ENCODE measurements at places on chromosomes 13 and 19.

DNA sequence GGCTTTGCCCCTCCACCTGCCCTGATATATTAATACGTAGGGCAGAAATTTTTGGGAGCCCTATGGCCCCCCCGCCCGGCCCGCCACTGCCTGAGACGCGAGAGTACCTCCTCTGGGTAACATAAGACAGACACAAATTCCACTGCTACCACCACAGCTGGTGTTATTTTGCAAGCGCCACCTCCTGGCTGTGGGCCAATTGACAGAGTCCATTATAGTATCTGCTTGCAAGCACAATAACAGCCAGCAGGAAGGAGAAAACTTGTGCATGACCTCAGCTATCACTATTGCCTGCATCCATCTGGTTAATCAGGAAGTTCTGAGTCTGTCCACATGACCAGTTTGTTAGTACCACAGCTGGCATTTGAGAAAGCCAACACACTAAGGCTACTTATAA is 25.3 kb upstream of the OR10H2 start:
- peak; percentile 1 for DNase-seq

DNA sequence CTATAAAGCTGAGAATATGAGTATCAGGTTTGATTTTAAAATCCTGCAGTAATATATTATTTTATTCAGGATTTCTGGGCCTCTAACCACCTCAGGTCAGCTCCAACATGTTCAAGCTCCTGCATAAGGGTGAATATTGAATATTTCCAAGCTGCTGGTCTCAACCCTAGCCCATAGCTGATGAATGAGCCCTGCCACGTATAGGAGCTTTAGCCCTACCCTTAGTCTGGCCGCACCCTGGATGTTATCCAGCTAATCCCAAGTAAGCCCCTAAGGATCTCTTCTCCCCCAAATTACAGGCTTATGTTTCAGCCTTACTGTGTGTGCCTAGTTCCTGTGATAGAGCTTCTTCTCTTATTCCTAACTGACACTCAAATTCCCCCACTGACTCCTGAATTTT is 240.6 kb downstream of the KCTD12 start:
- no peak for DNase-seq

DNA sequence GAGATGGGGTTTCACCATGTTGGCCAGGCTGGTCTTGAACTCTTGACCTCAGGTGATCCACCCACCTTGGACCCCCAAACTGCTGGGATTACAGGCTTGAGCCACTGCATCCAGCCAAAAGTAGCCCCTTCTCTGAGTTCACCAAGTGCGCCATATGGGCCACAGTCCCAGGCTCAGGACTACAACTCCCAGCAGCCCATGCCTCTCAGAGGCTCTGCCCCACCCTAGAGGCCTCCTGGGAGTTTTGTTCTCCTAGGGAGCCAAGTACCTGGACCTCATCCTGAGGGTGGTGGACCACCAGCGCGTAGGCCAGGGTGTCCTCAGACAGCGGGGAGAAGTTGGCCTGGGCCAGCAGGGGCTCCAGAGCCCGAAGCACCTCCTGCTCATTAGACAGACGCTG is 18.8 kb downstream of the TMEM143 start:
- DNase-seq: no peak

- peak; percentile 48 for DNase-seq
These were observed 5.6 kb downstream of the APC2 start for GRCh38 chr19:1455336-1456120.

DNA sequence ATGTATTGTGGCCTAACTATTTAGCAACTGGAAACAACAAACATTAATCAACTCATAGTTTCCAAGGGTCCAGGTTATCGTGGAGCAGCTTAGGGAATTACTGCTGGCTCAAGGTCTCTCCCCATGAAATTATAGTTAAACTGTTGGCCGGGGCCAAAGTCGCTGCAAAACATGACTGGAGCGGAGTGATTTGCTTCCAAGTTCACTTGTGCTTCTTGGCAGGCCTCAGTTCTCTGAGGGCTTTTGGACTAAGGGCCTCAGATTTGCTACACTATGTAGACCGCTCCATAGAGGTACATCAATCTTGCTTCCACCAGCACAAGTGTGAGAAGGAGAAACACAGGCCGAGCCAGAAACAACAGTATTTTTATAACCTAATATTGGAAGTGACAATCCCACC is 9.4 kb upstream of the KBTBD7 start:
- DNase-seq: no peak

GRCh38 chr13:45751885-45752284 is 49.8 kb downstream of the CBY2 start:
- DNase-seq: no peak

DNA sequence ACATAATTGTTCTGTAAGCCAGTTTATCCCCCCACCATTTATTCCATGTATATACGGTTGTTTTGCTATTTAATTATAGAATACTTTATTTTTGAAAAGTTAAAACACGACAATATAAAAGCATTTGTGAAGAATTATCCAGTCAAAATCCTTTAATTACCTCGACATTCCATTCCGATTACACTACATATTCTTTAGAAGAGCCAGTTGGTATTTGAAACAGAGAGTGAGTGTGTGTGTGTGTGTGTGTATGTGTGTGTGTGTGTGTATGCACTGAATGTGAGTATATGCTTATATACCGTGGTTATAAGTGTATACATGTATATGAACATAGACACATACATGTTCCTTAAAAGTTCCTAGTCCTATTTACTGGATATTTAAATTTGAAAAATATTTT is 87.8 kb upstream of the KLF5 start:
- no peak for DNase-seq

DNA sequence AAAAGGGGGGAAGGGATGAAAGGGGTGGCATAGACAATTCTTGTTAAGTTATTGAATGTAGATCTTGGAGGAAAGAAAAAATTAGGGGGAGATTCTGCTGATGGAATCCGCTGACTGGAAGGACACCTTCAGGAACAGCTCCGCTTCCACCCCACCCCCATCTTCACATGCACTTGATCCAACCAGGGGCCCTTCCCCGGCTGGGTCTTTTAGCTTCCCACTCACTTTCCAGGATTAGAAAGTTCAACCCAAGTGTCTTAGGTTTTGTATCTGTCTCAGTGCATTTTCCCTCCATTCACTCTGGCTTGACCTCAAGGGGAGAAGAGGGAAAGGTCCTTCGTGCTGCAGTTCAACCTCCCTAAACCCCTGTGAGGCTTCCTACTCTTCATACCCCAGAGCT is 141.4 kb downstream of the IRS2 start:
- no peak for DNase-seq

GRCh38 chr13:113114511-113115362 is 7.9 kb upstream of the F10 start:
- no peak for DNase-seq

GRCh38 chr13:43316946-43317353 is 293.6 kb downstream of the DNAJC15 start:
- DNase-seq: no peak

DNA sequence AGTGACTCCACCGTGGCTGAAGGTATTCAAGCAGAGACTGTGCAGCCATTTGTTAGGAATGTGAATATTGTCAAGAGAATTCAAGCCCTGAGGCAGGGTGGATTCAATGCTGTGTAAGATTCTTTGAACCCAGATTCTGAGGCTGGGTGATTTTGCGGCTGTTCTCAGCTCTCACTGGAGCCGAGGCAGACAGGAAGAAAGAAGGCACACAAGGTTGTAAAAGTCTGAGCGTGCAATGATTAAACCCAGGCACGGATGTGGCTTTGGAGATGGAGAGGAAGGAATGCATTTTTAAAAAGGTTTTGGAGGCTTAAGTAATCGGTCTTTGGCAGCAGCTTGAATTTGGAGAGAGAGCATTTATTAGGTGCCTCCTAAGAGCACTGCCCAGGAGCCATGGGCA is 187.9 kb downstream of the KATNAL1 start:
- no peak for DNase-seq

DNA sequence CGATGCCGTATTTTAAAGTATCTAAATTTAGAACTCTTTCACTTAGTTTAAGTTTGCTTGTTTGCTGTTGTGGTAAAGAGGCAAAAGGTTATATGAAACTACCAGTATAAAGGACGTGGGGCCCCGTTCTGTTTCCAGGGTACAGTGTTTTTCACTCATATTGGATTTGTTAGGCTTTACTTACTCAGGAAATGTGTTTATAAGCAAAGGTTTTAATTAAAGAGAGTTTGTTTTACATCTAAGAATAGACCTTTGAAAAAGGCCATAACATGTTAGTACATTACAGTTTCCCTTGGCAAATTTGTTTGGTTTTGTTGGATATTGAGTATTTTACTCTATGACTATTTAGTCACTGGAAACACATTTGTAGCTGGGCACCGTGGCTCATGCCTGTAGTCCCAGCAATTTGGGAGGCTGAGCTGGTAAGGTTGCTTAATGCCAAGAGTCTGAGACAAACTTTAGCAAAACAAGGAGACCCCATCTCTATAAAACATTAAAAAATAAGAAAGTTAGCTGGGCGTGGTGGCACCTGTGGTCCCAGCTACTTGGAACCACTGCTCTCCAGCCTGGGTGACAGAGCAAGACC is 7.1 kb downstream of the DGKH start:
- DNase-seq: no peak

- DNase-seq: no peak
These were observed 6.0 kb downstream of the PROZ start for GRCh38 chr13:113164492-113164891.

DNA sequence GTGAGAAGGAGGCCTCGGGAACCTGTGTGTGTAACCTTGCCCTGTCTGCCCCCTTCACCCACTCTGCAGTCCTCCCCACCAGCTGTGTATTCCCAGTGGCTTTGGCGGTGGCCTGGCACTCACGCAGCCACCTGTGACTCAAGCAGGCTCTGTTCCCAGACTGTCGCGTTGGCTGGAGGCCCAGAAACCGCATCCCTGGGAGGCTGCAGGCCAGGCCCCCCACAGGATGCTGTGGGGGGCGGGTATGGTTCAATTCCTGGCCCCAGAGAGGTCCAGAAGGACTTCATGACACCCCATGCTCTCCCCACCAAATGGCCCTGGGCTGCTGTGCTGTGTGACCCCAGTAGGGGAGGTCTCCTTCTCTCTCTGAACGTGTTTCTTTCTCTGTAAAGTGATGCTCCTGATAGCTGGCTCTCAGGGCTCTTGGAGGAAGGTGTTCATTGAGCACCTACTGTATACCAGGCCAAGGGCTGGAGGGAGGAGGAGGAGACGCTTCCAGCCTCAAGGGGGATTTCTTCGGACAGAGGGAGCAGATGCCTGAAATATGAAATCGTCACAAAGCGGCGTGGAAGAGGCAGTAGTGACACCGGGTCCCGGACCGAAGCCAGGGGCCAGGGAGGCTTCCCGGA is 1.9 kb upstream of the LINGO3 start:
- DNase-seq: no peak

- no peak for DNase-seq
These were observed 15.1 kb downstream of the PRAM1 start for GRCh38 chr19:8487137-8487851.

GRCh38 chr13:41520016-41520659 is 62.8 kb downstream of the RGCC start:
- DNase-seq: no peak

DNA sequence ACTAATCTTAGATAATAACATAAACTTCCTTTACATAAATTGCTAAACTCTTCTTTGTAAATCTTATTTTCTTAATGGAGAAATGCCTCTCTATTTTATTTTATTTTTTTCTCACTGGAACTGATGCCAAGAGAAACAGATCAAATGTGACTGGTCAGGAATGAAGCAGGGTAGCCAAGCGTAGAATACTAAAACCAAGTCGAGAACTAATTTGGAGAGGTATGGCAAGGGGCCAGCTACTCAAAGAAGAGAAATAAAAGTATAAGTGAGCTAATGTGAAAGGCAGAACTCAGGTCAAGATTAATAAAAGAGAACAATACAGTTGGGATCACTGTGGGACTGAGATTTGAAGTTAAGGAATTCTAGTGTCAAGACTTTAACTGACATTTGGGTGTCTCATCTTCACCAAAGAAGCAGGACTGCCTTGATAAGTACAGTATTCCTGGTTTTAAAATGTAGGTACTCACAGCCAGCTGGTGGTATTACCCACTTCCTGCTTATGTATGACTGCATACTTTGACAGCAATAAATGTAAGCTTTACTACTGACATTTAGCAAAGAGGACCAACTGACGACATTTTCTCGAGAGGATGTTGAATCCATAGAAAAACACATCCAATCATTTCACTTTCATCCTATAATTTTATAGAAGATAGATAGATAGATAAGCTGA is 1192.2 kb downstream of the EFNB2 start:
- DNase-seq: no peak

DNA sequence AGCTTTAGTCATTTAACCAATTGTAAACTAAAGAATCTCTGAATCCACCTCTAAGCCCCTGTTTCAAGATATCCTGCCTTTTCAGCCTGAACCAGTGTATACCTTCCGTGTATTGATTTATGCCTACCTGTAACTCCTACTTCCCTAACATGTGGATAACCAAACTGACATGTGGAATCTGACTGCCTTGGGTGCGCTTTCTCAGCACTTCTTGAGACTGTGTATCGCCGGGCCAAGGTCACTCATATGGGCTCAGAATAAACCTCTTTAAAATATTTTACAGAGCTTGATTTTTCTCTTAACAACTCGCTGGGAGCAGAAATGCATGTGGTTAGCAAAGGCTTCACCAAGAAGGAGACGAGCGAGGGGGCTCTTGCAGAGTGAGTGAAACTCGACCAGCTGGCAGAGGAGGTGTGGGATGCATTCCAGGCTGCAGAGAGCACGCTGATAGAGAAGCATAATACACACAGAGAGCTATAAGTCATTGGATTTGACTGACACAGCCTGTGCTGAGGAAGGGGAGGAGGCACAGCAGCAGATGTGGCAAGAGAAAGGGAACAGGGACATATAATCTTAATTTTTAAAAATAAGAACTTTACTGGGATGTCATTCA is 268.2 kb upstream of the MAB21L1 start:
- no peak for DNase-seq

- no peak for DNase-seq
These were observed 647.1 kb upstream of the MIR17HG start for GRCh38 chr13:90700340-90700739.

GRCh38 chr19:539429-540030 is 4.3 kb upstream of the GZMM start:
- DNase-seq: no peak

- no peak for DNase-seq
These were observed 774 bp upstream of the PPP2R1A start for GRCh38 chr19:52188822-52189734.

- no peak for DNase-seq
These were observed 4.6 kb downstream of the FUT5 start for GRCh38 chr19:5865772-5866171.

- DNase-seq: no peak
These were observed 7.8 kb downstream of the C19orf38 start for GRCh38 chr19:10855879-10856522.

DNA sequence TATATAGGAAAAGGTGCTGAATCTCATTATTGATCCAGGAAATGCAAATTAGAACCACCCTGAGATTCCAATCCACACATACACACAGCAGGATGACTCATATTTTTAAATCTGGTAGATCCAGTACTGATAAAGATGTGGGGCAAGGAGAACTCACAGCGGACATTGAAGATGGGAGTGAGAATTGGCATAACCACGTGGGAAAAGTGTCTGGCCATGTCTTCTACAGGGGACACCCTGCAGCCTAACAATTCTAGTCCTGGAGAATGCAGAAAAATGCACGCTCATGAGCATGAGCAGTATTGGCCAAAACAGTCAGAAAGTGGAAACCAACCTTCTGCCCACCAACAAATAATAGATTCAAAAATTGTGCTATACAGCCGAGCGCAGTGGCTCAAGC is 13.5 kb upstream of the BCL3 start:
- no peak for DNase-seq
